ENCODE measurements at places on chromosomes 3 and 15. TPM values are rescaled to one million over a fixed set of nuclear protein-coding genes. Genes with fewer than 3 reads are reported as not detected.

GUCA1C gene
- not detected for total RNA-seq

LINGO1 gene
- not detected for total RNA-seq

PLSCR5 gene
- not detected for total RNA-seq

SAMMSON gene
- total RNA-seq, result not detected

GRCh38 chr15:64828985-64829384 lies 3.5 kb upstream of the PIF1 start:
- no peak overlapping the region for H3K4me3 ChIP-seq
- no peaks in the 10 kb centered on the region for H3K27me3 ChIP-seq
- no peak for DNase-seq
- no peak overlapping the region for H3K27ac ChIP-seq
- H3K4me1 ChIP-seq, result peaks cover 20% of the 10 kb centered on the region

DNA sequence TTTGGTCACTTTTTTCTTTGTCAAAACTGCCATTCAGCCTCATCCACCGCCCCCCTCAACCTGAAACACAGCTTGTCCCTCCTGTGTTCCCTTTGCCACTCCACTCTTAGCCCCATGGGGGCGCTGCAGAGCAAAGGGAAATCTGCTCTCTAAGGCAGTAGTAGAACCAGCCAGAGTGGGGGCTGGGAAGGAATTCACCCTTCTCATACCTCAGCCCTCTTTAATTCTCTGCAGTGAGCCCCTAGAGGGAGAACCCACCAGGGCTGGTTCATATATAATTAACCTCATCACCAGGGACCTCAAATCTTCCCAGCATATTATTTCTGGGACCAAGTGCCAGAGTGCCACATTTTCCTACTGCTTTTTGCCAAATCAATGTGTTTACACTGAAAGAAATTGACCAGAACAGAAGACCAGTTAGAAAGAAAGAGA lies 2.8 kb upstream of the BCL6 start:
- no peaks in the 10 kb centered on the region for H3K27me3 ChIP-seq
- peaks cover 17% of the 10 kb centered on the region for H3K36me3 ChIP-seq
- peak; percentile 86 for DNase-seq
- peak overlapping the region; percentile 76 for H3K27ac ChIP-seq

GRCh38 chr3:149813367-149814281 lies 609 bp downstream of the RNF13 start:
- peak overlapping the region; percentile 100 for H3K27ac ChIP-seq
- no peak for DNase-seq
- peaks cover 57% of the 10 kb centered on the region for H3K4me1 ChIP-seq
- peaks cover 18% of the 10 kb centered on the region for H3K36me3 ChIP-seq
- peak overlapping the region; percentile 99 for H3K4me3 ChIP-seq

- peaks cover 4% of the 10 kb centered on the region for H3K27me3 ChIP-seq
- no peaks in the 10 kb centered on the region for H3K36me3 ChIP-seq
- H3K4me1 ChIP-seq, result no peaks in the 10 kb centered on the region
- no peak overlapping the region for H3K27ac ChIP-seq
- no peak overlapping the region for H3K4me3 ChIP-seq
- no peak for DNase-seq
These were observed 17.0 kb upstream of the SENP7 start for GRCh38 chr3:101529816-101530685.

DNA sequence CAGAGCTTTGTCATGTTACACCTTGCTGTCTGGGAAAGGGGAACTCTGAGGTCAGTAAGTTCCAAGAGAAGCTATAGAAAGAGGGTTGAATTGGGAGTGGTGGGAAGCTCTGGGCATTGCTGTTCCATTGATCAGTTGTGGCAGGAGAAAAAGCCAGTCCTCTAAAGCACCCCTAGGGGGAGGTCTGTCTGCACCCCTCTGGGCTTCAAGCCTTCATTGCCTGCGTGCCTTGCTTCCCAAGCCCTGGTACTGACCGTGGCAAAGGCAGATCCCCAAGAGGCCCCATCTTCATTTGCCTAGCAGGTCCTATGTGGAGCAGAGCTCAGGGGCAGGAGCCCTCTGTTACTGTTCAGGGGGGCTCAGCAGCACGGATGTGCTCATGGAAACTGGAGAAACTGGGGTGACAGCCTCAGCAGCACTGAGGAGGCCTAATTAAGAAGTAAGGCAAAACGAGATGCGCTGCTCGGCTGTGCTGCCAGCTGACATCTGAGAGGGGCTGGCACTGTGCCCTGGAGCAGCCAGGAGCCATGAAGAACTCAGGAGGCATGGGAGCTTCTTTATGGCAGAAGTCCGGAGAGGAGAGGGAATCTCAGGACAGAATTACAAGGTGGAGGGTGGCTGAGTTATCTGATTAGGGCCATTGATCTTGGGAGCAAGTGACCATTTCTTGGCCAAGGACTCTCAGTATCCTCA lies 270.9 kb downstream of the RPLP1 start:
- peaks cover 58% of the 10 kb centered on the region for H3K4me1 ChIP-seq
- H3K27ac ChIP-seq, result no peak overlapping the region
- no peak for DNase-seq
- H3K36me3 ChIP-seq, result no peaks in the 10 kb centered on the region

- H3K4me3 ChIP-seq, result no peak overlapping the region
- DNase-seq, result peak; percentile 10
- no peak overlapping the region for H3K27ac ChIP-seq
- no peaks in the 10 kb centered on the region for H3K36me3 ChIP-seq
- H3K27me3 ChIP-seq, result peaks cover 15% of the 10 kb centered on the region
These were observed 161.3 kb downstream of the FBLN2 start for GRCh38 chr3:13710251-13710650.

GRCh38 chr3:193963808-193964516 lies 172.0 kb upstream of the HES1 start:
- H3K4me3 ChIP-seq, result no peak overlapping the region
- no peaks in the 10 kb centered on the region for H3K4me1 ChIP-seq
- no peak overlapping the region for H3K27ac ChIP-seq

DNA sequence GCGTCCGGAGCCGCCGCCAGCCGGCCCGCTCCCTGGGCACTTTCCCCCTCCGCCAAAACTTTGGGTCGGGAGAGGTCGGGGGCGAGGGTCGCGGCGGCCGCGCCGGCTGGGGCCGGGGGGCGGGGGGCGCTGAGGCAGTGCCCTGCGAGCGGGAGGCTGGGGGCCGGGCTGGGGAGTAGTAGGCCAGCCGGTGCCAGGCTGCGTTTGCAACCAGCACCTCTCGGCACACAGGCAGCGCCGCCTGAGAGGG lies 452 bp downstream of the BBX start:
- no peaks in the 10 kb centered on the region for H3K27me3 ChIP-seq
- H3K36me3 ChIP-seq, result peaks cover 25% of the 10 kb centered on the region
- peaks cover 41% of the 10 kb centered on the region for H3K4me1 ChIP-seq
- DNase-seq, result no peak
- H3K4me3 ChIP-seq, result peak overlapping the region; percentile 96

DNA sequence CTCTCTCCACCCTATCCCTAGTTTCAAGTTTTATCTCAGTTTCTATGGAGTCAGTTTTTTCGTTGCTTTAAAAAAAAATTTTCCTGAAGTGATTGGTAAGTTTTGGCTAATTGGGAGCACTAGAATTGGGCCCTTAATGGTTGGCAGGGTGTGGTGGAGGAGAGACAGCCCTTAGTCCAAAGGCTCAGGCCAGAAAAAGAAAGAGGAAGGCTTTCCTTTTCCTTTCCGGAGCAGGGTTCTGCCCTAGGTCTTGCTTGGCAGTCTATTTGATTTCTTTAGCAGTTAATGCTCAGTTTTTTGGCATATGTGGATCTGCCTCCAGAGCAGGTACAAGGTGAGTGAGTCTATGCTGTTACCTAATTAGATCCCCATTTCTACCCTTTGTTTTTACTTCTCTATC lies 22.7 kb downstream of the CTNNB1 start:
- no peak for DNase-seq
- peaks cover 39% of the 10 kb centered on the region for H3K36me3 ChIP-seq
- H3K4me1 ChIP-seq, result peaks cover 58% of the 10 kb centered on the region
- H3K4me3 ChIP-seq, result no peak overlapping the region
- H3K27ac ChIP-seq, result no peak overlapping the region

GRCh38 chr15:57736591-57736990 lies 30.1 kb downstream of the POLR2M start:
- no peaks in the 10 kb centered on the region for H3K4me1 ChIP-seq
- no peak overlapping the region for H3K27ac ChIP-seq
- no peaks in the 10 kb centered on the region for H3K27me3 ChIP-seq

Measured in activated B cell treated with CpG ODN at 0.5 μM for 24 hours (primary cell).